ENCODE measurements at places on chromosomes 2 and 18.

DNA sequence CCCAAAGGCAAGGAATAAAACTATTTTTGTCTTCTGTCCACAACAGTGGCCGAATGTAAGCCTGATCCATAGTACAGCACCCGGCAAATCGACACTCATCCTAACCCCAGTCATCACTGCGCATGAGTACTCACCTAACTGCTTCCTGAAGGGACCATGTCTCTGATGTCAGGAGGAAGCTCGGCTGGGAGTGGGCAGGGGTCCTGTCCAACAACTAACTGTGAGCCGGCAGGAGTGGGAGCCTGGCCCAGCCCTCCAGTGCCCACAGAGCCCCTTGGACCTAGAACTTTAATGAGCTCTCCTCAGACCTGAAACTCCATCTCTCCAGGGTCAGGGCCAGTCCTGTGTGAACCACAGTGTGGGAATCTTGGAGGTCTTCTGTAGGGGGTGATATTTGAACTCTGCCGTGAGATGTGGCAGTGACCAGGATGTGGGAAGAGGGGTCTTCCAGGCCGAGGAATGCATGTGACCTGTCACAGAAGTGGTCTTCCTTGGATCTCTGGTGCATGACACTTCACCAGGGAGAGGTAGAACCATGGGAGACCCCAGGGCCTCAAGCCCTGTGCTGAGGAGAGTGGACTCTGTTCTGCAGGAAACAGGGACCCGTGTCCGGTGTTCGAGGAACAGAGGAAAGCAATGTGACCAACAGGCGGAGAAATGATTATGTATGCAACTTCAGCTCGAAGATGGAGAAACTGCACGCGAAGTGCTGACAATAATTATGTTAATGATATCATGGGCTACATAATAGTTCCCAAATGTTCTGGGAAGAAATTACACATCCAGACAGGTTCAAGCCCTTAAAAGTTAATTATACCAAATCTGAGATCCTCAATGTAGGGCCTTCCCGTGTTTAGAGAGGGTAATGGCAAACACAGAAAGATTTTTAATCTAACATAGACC is 240.1 kb upstream of the HDAC4 start:
- no peak for DNase-seq

DNA sequence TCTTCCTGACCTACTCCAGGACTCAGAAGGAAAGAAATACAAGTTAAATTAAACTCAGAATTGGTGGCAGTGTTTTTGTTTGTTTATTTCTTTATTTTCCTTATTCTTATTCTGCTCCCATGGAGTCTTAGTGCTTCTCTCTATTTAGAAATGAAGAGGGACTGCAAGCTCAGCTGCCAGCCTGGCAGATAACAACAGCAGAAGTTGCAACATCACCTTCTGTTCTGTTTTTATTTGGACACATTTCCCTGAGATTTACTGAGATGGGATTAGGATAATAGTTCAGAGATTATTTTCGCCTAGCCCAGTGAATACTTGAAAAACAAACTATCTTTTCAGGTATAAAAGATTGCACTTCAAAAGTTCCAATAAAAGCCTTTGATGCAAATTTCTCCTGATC is 70.4 kb upstream of the DTNA start:
- no peak for DNase-seq

GRCh38 chr2:143177096-143177786 is 48.0 kb downstream of the ARHGAP15 start:
- DNase-seq: no peak

- no peak for DNase-seq
Measured at GRCh38 chr18:24704946-24705630, 244.7 kb downstream of the HRH4 start.

GRCh38 chr2:101515477-101515876 is 40.6 kb upstream of the RFX8 start:
- peak; percentile 61 for DNase-seq

DNA sequence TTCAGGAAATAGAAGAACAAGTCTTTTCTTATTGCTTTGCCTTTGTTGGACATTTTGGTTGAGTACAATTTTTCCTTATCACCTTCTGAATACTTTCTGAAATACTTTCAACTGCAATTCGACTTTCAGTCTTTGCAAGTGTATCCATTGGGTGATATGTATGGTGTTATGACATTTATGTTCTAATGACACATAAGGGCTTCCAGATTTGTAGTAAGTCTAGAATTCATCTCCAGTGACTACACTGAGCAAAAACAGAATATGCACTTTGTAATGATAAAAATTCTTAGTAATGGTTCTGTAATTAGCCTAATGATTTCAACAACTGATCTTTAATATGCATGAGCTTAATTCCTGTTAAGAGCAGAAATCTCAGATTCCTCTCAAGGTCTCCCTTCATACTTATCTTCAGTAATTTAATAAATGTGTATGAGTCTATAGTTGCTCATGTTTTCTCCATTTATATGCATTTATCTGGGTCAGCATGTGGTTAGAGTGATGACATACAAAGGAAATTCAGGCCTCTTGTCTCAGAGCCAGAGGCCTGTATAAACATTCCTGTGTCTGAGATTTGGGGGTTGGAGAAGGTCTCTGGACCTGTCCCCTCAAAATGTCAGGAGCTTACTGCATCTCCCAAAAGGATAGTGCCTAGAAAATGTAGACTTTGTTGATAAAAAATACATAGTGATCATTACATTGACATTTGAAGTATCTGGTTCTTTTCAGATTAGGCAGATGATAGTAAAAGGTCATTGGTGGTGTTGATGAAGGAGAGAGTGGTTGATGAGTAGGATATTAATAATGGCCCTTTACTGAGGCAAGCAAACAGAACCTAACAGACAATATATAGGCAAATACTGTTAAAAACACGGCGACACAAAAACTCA is 114.9 kb downstream of the QPCT start:
- DNase-seq: no peak

DNA sequence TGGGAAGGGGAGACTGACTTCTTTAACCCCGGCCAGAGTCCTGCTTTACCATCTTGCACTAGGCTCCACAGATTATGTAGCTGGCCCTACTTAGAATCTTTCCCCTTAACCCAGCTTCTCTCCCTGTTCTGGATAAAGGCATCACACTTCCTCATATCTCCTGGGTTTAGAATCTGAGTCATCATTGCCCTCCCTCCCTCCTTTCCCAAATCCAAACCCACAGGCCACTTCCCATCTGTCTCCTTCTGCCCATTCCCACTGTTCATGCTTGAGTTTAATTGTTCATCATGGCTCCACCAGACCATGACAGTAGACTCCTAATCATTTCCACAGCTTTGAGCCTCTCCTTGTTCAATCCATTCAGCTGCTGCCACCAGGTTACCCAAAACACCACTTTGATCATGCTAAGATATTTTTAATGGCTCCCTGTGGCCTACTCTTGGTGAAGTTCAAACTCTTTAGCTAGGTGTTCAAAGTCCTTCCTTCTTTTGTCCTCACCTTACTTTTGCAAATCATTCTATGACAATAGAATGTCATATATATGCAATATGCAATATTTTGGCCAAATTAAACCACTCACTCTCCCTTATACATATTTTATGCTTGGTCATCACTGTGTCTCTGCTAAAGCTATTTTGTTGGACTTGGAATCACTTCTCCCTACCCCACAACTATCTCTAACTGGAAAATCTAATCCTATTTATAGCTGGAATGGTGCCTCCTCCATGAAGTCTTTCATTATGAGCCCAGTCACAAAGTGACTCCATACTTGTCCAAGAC is 5.5 kb downstream of the PDE11A start:
- no peak for DNase-seq

- DNase-seq: no peak
Measured at GRCh38 chr2:240989451-240990265, 8.8 kb upstream of the SNED1 start.

Data from muscle of arm (tissue), 14 donors.